ENCODE measurements at places on chromosomes 3 and 15.

DNA sequence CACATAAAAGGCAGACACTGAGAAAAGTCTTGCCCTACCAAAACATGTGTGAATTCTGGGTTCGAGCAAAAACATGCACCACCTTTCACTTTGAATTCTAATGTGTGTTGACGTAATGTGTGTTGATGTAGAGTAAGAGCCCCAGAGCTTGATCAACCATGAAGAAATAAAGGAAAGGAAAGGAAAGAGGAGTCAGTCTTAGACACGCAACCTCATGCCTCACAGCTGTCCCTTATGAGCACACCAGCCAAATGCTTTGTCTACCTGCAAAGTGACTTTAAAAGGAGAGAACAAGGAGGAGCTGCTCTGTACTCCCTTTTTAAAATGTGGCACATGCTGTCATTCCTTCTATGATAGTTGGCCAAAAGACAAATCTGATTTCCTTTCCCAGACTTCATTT is 80.8 kb downstream of the RFTN1 start:
- DNase-seq = no peak

- peak; percentile 11 for DNase-seq
Measured at GRCh38 chr3:198032039-198032936, 72.3 kb downstream of the LMLN start.

- no peak for DNase-seq
Measured at GRCh38 chr15:37888356-37888755, 46.1 kb upstream of the TMCO5A start.

DNA sequence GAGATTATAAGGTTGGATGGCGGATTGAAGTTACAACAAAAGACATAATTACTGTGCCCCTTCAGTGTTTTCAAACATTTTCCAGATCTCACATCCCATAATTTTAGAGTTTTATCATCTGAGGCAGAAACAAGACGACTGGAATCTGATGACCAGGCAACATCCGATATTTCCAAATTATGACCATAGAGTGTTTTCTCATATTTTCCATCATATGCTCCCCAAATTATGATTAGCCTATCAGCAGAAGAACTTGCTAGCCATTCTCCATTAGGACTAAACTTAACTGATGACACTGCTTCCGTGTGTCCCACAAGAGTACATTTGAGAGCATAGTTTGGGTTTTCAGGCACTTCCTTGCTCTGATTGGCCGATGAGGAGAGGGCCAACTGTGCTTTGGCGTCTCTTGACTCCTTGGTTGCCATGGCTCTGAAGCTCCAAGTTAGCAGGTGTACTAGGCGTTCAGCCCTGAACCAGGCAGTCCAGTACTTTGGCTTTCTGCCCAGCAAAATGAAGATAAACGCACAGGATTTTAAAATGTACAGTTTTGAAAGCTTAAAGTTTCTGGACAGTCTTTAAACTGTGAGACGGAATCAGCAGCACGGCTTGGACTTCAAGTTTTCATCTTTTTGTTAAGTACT is 638 bp downstream of the WDR5B start:
- DNase-seq = peak; percentile 40

- DNase-seq = no peak
Measured at GRCh38 chr15:29348336-29348914, 78.8 kb upstream of the NSMCE3 start.

DNA sequence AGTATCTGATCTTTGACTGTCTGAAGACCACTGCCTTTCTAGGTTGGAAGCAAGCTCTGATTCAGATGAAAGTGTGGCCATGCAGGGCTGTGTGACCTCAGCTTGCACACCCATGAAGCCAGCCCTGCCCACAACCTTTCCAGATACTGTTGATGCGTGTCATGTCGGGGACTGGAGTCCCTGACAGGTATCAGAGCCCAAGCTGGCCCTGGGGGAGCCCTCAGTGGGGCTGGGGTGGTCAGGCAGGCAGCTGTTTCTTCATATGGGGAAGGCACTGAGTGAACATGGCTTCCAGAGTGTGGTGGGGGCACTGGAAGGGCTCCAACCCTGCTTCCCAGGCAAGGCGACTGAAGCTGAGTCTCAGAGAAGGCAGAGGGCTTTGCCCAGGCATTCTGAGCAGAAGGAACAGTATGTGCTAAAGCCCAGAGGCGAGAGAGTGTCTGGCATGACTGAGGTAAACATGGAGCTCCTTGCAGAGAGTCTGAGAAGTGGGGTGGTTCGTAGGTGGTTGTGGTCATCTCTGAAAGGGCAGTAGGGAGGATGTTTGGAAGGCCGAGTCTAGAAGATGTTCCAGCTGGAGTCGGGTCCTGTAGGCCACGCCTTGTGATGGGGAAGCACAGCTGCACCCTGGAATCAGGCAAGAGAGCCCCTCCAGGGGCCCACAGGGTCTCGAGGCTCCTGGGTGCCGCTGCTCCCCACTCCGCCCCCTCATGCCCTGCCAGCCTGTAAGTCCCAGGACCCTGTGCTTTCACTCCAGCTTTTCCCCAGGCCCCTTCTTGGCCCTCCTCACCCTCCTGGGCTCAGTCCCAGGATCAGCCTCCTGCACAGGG is 122.2 kb downstream of the EEFSEC start:
- no peak for DNase-seq

GRCh38 chr3:152323834-152324233 is 55.1 kb downstream of the MBNL1 start:
- DNase-seq = no peak

GRCh38 chr3:190076601-190077394 is 43.9 kb downstream of the P3H2 start:
- DNase-seq = peak; percentile 99

GRCh38 chr3:87298111-87298718 is 21.8 kb upstream of the POU1F1 start:
- DNase-seq = peak; percentile 68

- DNase-seq = no peak
Measured at GRCh38 chr3:32620611-32621310, 50.1 kb upstream of the DYNC1LI1 start.

DNA sequence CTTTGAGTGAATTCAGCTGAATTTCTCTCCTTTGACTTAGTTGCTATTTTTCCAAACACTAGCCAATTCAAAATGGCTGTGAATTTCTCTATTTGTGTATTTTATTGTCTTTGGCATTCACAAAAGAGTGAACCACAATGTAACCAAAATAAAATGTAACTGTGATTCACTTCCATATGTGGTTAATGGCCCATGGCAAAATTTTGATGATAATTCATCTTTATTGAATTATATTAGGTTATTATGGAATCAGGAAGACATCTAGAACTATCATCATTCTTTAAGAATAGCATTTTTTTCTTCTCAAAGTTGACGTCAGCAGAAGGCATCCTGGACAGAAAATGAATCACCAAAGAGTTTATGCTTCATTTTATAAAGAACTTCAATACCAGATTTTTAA is 705.3 kb upstream of the NAALADL2 start:
- DNase-seq = peak; percentile 55

DNA sequence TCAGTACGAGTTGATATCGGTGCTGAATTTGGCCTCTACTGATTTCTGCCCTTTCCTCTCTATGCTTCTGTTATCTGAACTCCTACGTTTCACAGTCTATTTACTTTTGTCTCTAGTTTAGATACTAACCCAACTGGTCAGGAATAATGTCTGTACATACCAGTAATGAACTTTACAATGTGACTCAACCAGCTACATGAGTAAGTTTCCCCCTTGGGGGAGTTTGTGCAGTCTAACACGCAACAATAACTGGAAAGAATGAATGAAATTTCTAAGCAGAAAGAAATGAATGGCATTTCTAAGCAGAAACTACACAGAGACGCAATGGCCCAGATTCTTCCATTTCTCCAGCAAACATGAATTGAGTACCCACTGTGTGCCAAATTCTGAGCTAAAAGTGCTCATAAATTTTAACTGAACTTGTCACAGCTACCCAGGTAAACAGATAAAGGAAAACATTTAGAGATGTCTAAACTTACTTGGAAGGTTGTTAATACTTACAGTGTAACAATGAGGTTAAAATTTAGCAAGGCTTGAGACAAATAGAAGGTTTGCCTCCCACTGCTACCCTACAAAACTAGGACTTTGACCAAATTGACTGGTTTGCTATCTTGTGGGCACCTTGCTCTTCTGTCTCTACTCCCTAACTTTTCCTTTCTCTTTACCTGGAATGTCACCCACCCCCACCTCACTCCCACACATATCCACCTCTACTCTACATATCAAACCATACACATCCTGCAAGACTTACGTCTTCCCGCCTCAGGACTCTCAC is 11.6 kb downstream of the UPK1B start:
- DNase-seq = peak; percentile 68

GRCh38 chr3:169811631-169812331 is 889 bp upstream of the LRRIQ4 start:
- peak; percentile 68 for DNase-seq

GRCh38 chr3:37862219-37862902 is 681 bp downstream of the CTDSPL start:
- DNase-seq = peak; percentile 63

- no peak for DNase-seq
Measured at GRCh38 chr15:74833376-74834107, 7.1 kb downstream of the CPLX3 start.

DNA sequence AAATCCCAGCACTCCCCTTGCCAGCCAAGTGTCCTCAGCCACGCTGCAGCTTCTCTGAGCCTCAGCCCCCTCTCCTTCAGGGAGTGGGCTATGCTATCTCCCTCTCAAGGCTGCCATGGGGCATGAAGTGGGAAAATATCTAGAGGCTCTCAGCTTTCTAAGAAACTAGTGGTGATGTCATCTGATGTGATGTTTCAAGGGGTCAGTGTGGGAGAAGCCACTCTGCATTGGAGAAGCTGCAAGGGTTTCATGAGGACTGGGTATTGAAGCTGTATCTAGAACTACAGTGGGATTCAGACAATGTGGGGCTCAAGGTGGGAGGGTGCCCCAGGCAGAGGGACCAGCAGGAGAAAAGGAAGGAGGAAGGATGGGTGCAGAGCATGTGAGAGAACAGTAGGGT is 210.2 kb downstream of the TLE3 start:
- DNase-seq = no peak

DNA sequence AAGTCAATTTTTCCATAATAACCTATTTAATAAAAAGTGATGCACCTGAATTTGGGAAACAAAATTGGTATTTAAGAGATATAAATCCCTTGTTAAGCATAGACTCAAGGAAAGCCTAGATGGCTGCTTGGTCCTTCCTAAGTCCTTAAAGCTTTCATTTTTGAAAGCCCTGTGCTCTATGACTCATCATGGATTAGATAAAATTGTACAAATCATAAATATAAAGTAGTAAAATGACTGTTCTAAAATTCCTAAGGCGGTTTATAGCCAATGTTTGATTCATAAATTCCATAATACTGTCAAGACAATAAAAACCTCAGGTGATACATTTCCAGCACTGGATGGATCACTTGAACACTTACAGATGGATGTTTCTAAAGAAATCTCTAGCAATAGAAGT is 730.8 kb upstream of the EPHA6 start:
- no peak for DNase-seq

DNA sequence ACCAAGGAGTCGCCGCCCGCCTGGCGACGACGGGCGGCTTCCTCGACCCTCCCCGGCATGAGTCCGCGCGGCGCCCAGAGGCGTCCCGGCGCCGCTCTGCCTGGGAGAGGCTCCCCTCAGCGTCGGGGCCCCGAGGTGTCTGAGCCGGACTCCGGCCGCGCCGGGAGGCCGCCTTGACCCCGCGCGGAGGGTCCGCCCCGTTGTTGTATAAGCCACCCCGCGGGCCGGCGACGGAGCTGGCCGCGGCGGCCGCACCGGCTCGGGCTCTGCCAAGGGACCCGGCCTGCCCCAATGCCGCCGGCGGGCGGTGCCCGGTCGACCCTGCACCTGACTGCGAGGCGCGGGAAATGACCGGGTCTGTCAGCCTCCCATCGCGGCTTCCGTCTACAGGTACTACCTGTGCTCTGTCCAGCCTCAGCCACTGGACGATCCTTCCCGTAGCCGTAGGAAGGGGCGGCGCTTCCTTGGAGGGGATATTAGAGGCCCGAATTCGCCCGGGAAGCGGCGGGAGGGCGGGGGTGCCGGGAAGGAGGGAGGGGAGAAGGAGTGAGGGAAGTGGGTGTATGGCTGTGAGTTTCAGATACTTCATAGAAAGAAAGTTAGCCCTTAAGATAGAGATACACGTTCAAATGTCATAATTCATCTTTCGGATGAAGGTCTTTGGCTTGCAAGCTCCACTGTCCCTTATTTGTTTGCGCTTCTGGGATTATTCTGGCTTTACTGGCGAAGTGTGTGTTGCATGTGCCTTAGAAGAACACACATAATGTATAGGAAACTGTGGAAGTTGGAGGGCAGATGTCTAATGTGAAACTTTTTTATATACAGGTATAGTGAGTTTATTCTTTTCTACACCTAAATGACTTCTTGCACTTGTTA is 620 bp downstream of the ABHD5 start:
- peak; percentile 54 for DNase-seq

DNA sequence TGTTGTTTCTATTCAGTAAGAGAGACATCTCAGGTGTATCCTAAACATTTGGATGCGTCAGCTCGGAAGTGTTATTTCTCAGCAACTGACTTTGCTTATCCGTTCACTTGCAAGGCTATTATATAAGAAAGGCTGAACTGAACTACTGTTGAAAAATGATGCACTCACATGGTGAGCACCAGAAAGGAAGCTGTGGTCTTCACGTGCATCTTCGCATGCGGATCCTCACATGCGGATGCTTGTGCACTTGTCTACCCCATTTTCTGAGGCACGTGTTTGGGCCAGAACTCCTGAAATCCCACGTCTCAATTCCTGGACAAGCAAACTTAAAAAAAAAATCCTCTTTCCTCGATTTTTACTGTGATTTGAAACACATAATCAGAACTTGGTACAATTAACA is 63.2 kb downstream of the PDZRN3 start:
- DNase-seq = no peak

DNA sequence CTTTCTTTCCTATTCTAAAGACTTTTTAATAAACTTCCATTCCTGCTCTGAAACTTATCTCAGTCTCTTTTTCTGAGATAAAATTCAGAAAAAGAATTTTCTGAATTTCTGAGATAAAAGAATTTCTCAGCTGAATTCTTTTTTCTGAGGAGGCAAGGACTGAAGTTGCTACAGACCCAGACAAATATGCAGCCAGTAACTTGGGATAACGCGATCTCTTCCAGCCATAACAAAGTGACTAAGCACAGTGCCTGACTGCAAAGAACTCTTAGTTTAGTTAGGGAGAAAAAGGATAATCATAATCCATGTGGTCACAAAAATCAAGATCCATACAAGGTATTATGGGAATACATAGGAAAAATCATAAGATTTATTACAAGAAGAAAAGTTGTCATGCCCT is 222.0 kb upstream of the GAP43 start:
- DNase-seq = peak; percentile 93

DNA sequence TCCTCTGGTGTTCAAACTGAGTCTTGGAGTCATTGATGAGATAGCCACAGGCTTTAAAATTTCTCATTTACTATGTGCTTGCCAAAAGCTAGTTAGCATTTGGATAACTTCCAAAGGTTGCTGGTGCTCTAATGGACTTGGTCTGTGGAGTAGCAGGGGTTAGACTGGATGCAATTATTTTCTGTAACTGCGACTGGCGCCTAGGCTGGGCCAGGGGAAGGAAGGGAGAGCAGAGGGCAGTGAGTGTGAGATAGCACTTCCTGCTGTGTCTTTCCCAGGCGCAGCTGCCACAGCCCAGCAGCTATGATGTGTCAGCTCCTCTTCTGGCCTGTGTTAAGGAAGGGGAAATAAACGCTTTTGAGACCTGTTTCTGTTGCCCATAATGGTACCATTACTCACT is 98.6 kb downstream of the MYRIP start:
- peak; percentile 78 for DNase-seq

GRCh38 chr15:85854345-85855097 is 59.8 kb upstream of the KLHL25 start:
- peak; percentile 81 for DNase-seq

All from cardiac fibroblast (primary cell).